Epithelial cell of umbilical artery (primary cell): ENCODE measurements at places on chromosomes 6 and 20. TPM values are rescaled to one million over a fixed set of nuclear protein-coding genes. Genes with fewer than 3 reads are reported as not detected.

The KCNS1 gene
- total RNA-seq: 0.61 and 0.65 TPM in 2 replicates

The KIF25 gene
- total RNA-seq: not detected in 2 replicates

The PI16 gene
- total RNA-seq: not detected in 2 replicates

The DEFB126 gene
- total RNA-seq: not detected in 2 replicates

The SSTR4 gene
- total RNA-seq: not detected in 2 replicates

The TRDN gene
- total RNA-seq: not detected in 2 replicates

The SCUBE3 gene
- total RNA-seq: 0.30 and 0.32 TPM in 2 replicates

The GABRR2 gene
- total RNA-seq: 0.15 TPM in 1 of 2 replicates, not detected in the other

The TCF15 gene
- total RNA-seq: 0.32 and 2.0 TPM in 2 replicates

The NUP153 gene
- 24.0 and 28.1 TPM in 2 replicates for total RNA-seq

The CALHM5 gene
- 9.1 and 11.4 TPM in 2 replicates for total RNA-seq

The PTGIS gene
- total RNA-seq: 0.97 and 2.4 TPM in 2 replicates

The PAX1 gene
- not detected in 2 replicates for total RNA-seq

The B3GAT2 gene
- not detected in 2 replicates for total RNA-seq

The GMPR gene
- 21.4 and 44.5 TPM in 2 replicates for total RNA-seq

The TMEM217 gene
- total RNA-seq: 3.6 and 4.3 TPM in 2 replicates

The ECT2L gene
- total RNA-seq: 0.32 TPM in 1 of 2 replicates, not detected in the other

The ACTL10 gene
- total RNA-seq: 3.6 and 4.0 TPM in 2 replicates

The PACSIN1 gene
- not detected in 2 replicates for total RNA-seq

The COL12A1 gene
- total RNA-seq: 11.1 and 16.9 TPM in 2 replicates

The CST2 gene
- total RNA-seq: not detected in 2 replicates

The HCK gene
- not detected in 2 replicates for total RNA-seq

The ADGRF4 gene
- total RNA-seq: under 0.01 TPM in 1 of 2 replicates, not detected in the other

The TMC2 gene
- total RNA-seq: not detected in 2 replicates

The PGBD1 gene
- total RNA-seq: 7.5 and 9.0 TPM in 2 replicates

The SLC22A2 gene
- total RNA-seq: not detected in 2 replicates

The CCN2 gene
- 425 and 437 TPM in 2 replicates for total RNA-seq

The ABHD16A gene
- 41.3 and 51.1 TPM in 2 replicates for total RNA-seq

The KIZ gene
- total RNA-seq: 5.6 and 6.8 TPM in 2 replicates

The DPPA5 gene
- total RNA-seq: not detected in 2 replicates

The HLA-DRB5 gene
- not detected in 2 replicates for total RNA-seq

The PROKR2 gene
- total RNA-seq: under 0.01 TPM in 1 of 2 replicates, not detected in the other

The CNR1 gene
- total RNA-seq: not detected in 2 replicates

The HELZ2 gene
- 45.8 and 199 TPM in 2 replicates for total RNA-seq

The CDC40 gene
- total RNA-seq: 23.4 and 30.4 TPM in 2 replicates

The HEY2 gene
- total RNA-seq: 10.5 and 15.3 TPM in 2 replicates

The PBOV1 gene
- not detected in 2 replicates for total RNA-seq

The C2 gene
- not detected in 2 replicates for total RNA-seq

The ADGRF1 gene
- total RNA-seq: not detected in 2 replicates

The RBBP9 gene
- 12.0 and 12.8 TPM in 2 replicates for total RNA-seq

The CDH4 gene
- total RNA-seq: under 0.01 and 0.46 TPM in 2 replicates

The DCDC2 gene
- under 0.01 and 0.15 TPM in 2 replicates for total RNA-seq

The NFATC2 gene
- total RNA-seq: 0.65 and 0.91 TPM in 2 replicates

The TP53TG5 gene
- not detected in 2 replicates for total RNA-seq

The TCFL5 gene
- total RNA-seq: 9.3 and 13.3 TPM in 2 replicates

The FAM209A gene
- total RNA-seq: not detected in 2 replicates

The COX4I2 gene
- total RNA-seq: not detected in 2 replicates
